ENCODE measurements at places on chromosomes 4 and X.

DNA sequence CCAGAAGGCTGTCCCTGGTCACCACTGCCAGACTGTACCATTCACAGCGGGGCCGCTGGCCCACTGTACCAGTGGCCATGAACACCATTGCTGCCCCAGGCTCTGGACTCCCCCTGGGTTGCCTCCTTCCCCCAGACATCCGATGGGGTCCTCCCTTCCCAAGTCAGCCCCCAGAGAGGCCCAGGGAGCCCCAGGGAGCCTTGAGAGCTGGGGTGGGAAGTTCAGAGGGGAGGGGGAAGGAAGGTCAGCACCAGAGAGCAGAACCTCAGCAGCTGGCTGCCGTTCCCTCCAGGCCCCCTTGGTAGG lies 441 bp upstream of the ARHGAP4 start:
- no peak for DNase-seq

- no peak for DNase-seq
These were observed 14.9 kb downstream of the NRK start for GRCh38 chrX:105837232-105837631.

GRCh38 chr4:40363382-40363920 lies 28.3 kb downstream of the CHRNA9 start:
- DNase-seq, result no peak

- DNase-seq, result no peak
These were observed 223.9 kb downstream of the CAMK2D start for GRCh38 chr4:113537628-113538027.

- DNase-seq, result no peak
These were observed 154.5 kb upstream of the GALNT7 start for GRCh38 chr4:173014113-173014558.

DNA sequence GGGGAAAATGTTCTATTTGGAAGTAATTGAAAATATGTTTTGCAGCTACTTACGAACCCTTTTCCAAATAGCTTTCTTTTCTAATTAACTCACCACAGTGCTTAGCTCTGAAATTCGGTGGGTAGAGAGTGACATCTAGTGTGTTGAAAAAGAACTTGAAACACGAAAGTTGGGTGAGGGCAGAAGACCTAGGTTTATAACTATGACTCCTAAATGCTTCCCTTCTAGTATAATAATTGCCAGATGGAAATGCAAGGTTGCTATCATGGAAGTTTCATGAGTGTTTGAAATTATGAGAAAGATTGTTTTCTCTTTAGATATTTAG lies 77.3 kb upstream of the NOCT start:
- DNase-seq, result no peak

DNA sequence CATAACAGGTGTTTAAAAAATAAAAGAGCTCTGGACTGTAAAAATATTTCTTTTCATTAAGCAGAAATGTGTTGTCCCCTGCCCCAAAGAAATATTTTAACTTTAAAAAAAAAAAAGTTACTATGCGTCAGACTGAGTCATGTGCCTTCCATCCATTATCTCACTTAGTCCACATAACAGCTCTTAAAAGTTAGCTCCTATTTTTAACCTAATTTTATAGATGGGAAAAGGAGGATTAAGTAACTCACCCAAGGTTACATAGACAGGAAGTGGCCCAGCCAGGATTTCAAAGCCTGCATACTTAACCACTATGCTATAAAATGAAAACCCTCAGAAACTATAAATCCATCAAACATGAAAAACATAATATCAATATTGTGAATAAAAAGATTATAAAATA lies 97.7 kb downstream of the MANBA start:
- DNase-seq, result no peak
